CD4-positive, alpha-beta T cell (primary cell): ENCODE measurements at places on chromosomes 5 and 9. TPM values are rescaled to one million over a fixed set of nuclear protein-coding genes. Genes with fewer than 3 reads are reported as not detected.

- no peak for DNase-seq
- no peak overlapping the region for H3K27ac ChIP-seq
- H3K27me3 ChIP-seq, result no peaks in the 10 kb centered on the region
- H3K36me3 ChIP-seq, result no peaks in the 10 kb centered on the region
- no peaks in the 10 kb centered on the region for H3K4me1 ChIP-seq
- H3K4me3 ChIP-seq, result no peak overlapping the region
Observed at GRCh38 chr9:84357275-84357674, 16.7 kb upstream of the SLC28A3 start.

TRIO gene
- total RNA-seq, result 6.5 TPM

ANKRD31 gene
- total RNA-seq, result 0.56 TPM

BNC2 gene
- total RNA-seq, result not detected

XRCC4 gene
- total RNA-seq, result 1.8 TPM

LCN1 gene
- not detected for total RNA-seq

GRCh38 chr5:67196537-67197059 is at the start of gene CD180:
TSS of gene CD180 (minus strand) at chr5:67196799. CDS start at chr5:67196641, 158 bp downstream.
- no peaks in the 10 kb centered on the region for H3K36me3 ChIP-seq
- no peaks in the 10 kb centered on the region for H3K27me3 ChIP-seq
- H3K4me3 ChIP-seq, result no peak within 1 kb of the TSS

DNA sequence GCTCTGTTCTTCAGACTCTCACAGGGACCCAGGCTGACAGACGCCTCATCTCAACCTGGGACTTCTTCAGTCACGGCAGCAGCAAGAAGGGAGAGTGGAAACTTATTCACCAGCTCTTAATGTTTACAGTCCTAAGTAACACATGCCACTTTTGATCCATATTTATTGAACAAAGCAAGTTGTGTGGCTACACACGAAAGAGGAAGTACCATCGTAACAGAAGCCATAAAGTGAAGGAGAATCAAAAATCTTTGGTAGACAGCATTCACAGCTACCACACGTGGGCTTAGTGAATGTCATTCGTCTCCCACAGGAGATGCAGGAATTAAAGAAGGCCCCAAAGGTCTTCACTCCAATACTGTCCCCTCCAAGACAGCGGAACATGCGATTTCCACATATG is 582.6 kb downstream of the CETN3 start:
- H3K27ac ChIP-seq, result no peak overlapping the region
- H3K4me3 ChIP-seq, result no peak overlapping the region
- no peaks in the 10 kb centered on the region for H3K27me3 ChIP-seq
- no peaks in the 10 kb centered on the region for H3K36me3 ChIP-seq
- DNase-seq, result no peak
- no peaks in the 10 kb centered on the region for H3K4me1 ChIP-seq

DNA sequence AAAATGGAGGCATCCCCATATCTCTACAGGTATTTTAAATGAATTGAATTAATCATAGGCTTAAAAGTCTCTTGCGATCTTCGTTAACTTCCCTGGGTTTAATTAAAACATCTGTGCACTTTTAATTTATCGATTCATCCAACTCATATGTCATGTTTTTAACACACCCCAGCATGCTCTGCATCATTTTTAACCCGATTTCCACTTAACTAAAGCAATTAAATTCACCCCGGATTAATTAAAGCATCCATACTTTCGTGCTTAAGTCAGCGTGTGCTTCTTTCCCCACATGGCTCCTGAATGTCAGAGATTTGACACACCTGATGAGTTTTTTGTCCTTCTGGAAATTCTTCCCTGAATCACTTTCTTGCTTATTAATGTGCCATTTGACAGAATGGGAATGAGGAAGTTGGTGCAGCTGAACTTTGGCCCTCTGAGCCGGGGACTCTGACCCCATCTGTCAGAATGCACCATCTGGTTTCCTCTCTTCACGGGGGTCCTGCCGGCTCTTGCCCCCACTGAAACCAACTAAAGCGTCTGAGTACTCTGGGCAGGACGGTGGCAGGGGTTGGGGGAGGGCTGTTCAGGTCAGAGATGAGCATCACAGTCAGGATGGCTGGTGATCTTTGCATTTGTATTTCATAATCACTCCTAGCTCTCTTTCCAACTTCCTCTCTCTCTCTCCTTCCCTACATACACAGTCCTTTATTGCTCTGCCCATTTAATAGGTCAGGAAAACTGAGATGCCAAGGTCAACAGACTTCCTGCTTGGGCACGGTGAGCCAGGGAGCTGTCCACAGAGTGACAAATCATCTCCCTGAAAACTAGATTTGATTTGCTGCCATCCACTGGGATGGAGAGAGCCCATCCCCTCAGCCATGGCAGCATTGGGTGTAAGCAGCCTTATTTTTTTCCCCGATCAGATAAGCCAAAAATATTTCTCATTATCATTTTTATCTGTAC is 180.3 kb upstream of the WWC1 start:
- H3K4me3 ChIP-seq, result no peak overlapping the region
- H3K36me3 ChIP-seq, result no peaks in the 10 kb centered on the region
- H3K27ac ChIP-seq, result no peak overlapping the region

DNA sequence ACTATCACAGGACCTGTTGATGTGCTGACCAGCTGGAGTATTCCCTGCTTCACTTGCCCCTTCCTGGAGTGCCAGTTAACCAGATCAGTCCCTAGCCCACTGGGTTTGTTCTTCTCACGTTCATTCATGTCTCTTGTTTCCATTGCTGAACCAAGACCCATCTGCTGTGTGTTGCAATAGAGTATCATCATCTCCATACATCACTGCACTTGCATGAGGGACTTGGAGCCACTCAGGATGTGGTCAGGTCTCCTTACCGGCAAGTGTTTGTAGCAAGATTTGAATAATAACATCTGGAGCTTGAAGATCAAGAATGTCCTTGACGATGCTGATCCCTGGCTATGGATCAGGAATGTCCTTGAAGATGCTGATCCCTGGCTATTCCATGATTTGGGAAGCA is 358.6 kb downstream of the IRX1 start:
- H3K4me1 ChIP-seq, result no peaks in the 10 kb centered on the region
- no peak for DNase-seq
- H3K4me3 ChIP-seq, result no peak overlapping the region
- H3K36me3 ChIP-seq, result no peaks in the 10 kb centered on the region

PCDHGB1 gene
- total RNA-seq, result not detected

DNA sequence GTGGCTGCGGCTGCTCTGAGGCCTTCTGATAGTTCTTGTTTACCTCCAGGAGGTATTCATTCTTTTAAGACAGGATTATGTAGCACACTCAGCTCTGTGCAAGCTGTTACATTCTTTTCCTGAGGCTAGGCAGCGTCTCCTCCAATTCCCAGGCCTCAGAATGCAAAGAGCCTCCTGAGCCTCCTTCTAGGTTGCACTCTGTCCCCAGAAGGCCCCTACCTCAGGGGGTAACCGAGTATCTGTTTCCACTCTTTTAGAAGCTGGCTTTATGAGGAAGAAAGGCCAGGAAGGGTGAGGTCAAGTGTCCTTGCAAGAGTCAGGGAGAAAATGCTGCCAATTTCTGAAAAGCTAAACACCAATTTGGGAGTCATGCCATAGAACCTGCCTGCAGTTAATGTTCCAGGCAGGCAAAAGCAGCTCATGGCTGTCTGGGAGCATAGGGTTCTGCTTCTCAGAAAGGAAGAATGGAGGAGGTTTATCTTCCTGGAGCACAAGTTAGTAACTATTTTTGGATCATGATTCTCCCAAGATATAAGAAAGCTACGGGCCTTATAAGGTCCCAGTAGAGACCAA is 178.9 kb downstream of the SEMA6A start:
- no peaks in the 10 kb centered on the region for H3K4me1 ChIP-seq
- H3K27me3 ChIP-seq, result no peaks in the 10 kb centered on the region
- no peaks in the 10 kb centered on the region for H3K36me3 ChIP-seq
- H3K27ac ChIP-seq, result no peak overlapping the region
- no peak for DNase-seq

DNA sequence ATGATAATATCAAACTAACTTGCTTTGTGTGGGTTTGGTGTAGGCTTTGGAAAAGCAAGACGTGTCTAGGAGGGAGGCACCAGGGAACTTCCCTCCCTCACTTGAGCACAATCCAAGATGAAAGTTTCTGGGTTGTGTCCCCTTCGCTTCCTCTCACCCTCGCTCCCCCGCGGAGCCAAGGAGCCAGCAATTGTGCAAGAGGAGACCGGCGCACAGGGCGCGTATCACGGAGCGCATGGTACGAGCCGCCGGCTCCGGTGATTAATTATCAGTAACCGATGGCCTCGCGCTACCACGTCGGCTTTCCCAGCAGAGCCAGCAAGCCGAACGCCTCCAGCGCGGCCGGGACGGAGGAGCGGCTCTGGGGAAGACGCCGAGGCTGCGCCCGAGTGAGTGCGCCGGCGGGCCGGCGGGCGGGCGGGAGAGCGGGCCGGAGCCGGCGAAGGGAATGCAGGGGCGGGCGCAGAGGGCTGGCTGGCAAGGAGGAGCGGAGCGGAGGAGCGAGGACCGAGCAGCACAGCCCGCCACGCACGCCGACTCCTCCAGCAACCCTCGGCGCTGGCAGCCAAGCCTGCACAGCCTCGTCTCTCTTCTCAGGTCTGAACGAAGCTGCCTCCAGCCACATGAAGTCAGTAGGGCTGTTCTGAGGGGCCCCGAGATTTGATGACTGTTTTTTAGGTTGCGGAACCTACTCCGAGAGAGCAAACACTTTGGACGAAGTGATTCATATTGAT is 143.6 kb downstream of the BNC2 start:
- no peaks in the 10 kb centered on the region for H3K36me3 ChIP-seq
- H3K27me3 ChIP-seq, result peaks cover 32% of the 10 kb centered on the region
- no peak for DNase-seq
- H3K4me1 ChIP-seq, result no peaks in the 10 kb centered on the region
- no peak overlapping the region for H3K4me3 ChIP-seq

DNA sequence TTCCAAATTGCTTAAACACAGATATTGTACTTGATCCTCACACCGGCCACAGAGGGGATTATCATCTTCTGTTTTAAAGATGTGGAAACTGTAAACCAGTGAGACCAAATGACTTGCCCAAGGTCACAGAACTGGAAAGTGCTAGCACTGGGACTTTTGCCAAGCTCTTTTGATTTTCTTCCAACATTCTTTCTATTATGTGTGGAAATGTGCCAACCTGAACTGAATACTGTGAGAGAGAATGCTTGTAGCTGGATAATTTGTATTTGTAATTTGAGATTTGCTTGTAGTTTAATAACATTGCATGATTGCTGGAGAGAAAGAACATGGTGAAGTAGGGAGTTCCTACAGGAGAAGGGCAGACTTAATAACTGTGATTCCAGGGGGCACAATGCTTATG is 977.9 kb upstream of the NUDT12 start:
- no peak overlapping the region for H3K4me3 ChIP-seq
- H3K36me3 ChIP-seq, result no peaks in the 10 kb centered on the region
- H3K27ac ChIP-seq, result no peak overlapping the region
- H3K27me3 ChIP-seq, result no peaks in the 10 kb centered on the region

DNA sequence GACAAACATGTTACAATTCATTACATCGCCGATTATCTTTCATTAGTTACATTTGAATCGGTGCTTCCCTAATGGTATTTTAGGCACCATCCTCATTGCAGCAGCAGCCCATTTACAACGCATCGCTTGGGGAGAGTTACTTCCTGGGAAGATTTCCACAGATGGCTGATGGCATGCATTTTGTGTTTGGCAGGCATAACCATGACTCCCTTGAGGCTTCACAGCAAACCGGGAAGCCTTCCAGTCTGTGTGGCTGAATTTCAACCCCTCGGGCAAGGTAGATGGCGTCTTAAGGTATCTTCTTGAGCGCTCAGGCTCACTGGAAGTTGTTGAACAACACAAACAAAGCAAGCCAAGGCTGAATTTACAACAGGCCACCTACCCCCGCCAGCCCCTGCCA is 1.6 kb upstream of the DNAH5 start:
- no peaks in the 10 kb centered on the region for H3K4me1 ChIP-seq
- no peak for DNase-seq
- H3K4me3 ChIP-seq, result no peak overlapping the region
- no peak overlapping the region for H3K27ac ChIP-seq

FBP2 gene
- total RNA-seq, result not detected

DNA sequence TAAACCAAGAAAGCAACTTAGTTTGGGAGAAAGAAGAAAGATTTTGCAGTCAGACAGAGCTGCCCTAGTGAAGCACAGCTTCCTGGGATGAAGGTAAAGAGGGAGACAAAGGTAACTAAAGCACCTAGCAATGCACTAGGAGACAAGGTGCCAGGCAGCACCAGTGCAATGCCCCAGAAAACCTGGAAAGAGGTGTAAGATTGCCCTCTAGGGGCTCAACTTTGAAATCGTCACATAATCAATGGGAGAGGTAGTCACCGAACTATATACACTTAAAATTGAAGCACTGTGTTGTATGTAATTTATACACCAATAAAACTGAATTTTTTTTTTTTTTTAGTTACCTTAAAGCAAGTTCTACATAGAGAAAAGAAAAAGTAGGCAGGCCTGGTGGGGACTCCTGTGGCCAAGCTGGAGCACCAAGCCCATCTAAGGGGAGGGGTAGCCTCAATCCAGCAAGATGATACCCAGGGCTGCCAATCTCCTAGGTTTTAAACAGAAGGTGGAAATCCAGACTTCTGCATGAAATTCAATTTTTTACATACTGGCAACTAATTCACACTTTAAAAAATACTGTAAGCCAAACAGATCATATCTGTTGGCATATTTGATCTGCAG is 48.2 kb downstream of the CDK5RAP2 start:
- H3K27me3 ChIP-seq, result no peaks in the 10 kb centered on the region
- DNase-seq, result no peak
- H3K4me1 ChIP-seq, result no peaks in the 10 kb centered on the region
- H3K4me3 ChIP-seq, result no peak overlapping the region
- no peak overlapping the region for H3K27ac ChIP-seq
- peaks cover 95% of the 10 kb centered on the region for H3K36me3 ChIP-seq

- H3K36me3 ChIP-seq, result no peaks in the 10 kb centered on the region
- H3K4me3 ChIP-seq, result no peak overlapping the region
- H3K27ac ChIP-seq, result no peak overlapping the region
- no peaks in the 10 kb centered on the region for H3K4me1 ChIP-seq
Observed at GRCh38 chr5:32043105-32043504, 131.0 kb downstream of the GOLPH3 start.

ASPN gene
- total RNA-seq, result not detected

GRCh38 chr9:121542025-121542424 is 42.4 kb upstream of the GGTA1 start:
- H3K4me1 ChIP-seq, result peaks cover 8% of the 10 kb centered on the region
- H3K36me3 ChIP-seq, result no peaks in the 10 kb centered on the region
- DNase-seq, result no peak
- H3K4me3 ChIP-seq, result no peak overlapping the region
- peaks cover 6% of the 10 kb centered on the region for H3K27me3 ChIP-seq

IRGM gene
- 2.2 TPM for total RNA-seq

PLCXD3 gene
- not detected for total RNA-seq

- H3K27me3 ChIP-seq, result no peaks in the 10 kb centered on the region
- DNase-seq, result no peak
- H3K36me3 ChIP-seq, result no peaks in the 10 kb centered on the region
Observed at GRCh38 chr9:6739218-6739617, 18.6 kb upstream of the KDM4C start.

GRCh38 chr9:121071756-121072421 is 2.9 kb upstream of the CNTRL start:
- no peaks in the 10 kb centered on the region for H3K27me3 ChIP-seq
- DNase-seq, result no peak
- peaks cover 29% of the 10 kb centered on the region for H3K4me1 ChIP-seq
- no peak overlapping the region for H3K27ac ChIP-seq
- H3K36me3 ChIP-seq, result no peaks in the 10 kb centered on the region

FAM81B gene
- not detected for total RNA-seq
